ENCODE measurements at places on chromosomes 12 and 14. TPM values are rescaled to one million over a fixed set of nuclear protein-coding genes. Genes with fewer than 3 reads are reported as not detected.

The DCP1B gene
- total RNA-seq: 8.4 TPM

The PALS1 gene
- total RNA-seq: 18.4 TPM

The PMCH gene
- not detected for total RNA-seq

The ZNF385A gene
- 22.1 TPM for total RNA-seq

The NKX2-1 gene
- not detected for total RNA-seq

The PPFIA2 gene
- not detected for total RNA-seq

The TAS2R30 gene
- total RNA-seq: not detected
